NCI-H748 treated with DMSO at 0.1 percent for 48 hours (cell line): ENCODE measurements at places on chromosomes 1 and 21.

- DNase-seq = no peak
These were observed 53.0 kb upstream of the AKT3 start for GRCh38 chr1:243903041-243903440.

- no peak for DNase-seq
These were observed 20.0 kb downstream of the MEF2D start for GRCh38 chr1:156480411-156481192.

- no peak for DNase-seq
These were observed 563.8 kb downstream of the PTPRU start for GRCh38 chr1:29800120-29800519.

GRCh38 chr21:42438316-42439205, 34.9 kb downstream of the UBASH3A start:
- no peak for DNase-seq

DNA sequence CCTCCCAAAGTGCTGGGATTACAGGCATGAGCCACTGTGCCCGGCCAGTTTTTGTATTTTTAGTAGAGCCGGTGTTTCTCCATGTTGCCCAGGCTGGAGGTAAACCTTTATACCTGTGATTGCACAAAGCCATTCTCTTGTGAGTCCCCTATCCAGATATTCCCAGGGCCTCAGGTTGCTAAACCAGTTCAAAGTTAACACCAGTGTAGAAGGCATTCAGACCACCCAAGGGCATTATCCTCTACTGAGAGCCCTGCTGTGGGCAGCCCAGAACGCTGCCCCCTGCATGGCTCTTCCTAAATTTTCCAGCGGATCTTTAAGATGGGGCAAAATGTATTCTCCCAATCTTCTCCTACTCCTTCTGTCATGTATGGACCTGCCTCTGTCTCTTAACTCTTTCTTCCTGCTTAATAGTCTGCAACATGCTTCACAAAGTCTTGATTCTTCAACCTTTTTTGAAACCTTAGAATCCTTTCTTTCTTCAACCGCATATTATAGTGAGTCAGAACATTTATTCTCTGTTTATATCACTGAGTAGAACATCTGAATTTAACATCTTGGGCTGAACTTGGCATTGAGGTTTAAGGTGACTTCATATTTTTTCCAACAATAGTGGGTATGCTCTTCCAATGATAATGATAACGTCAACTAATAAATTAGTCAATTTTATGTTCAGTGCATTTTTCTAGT, 36.0 kb downstream of the UBE4B start:
- DNase-seq = no peak

GRCh38 chr1:220149742-220150141, 55.8 kb downstream of the IARS2 start:
- DNase-seq = no peak

DNA sequence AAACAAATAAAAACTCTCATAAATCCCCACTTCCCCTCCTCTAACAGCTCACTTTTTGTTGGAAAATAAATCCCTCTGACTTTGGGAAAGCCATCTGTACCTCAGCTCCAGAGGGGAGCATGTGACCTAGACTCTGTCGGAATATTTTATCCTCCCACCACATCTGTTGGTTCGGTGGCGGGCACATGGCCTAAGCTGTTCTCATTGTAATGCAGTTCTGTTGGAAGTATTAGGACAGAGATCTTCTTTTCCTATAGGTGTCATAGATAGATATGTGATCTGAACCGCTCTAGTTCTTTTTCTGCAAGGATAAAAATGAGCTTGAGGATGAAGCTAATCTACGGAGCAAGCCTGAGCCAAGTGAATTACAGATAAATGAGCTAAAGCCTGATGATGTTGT, 50.5 kb upstream of the EPS8L3 start:
- DNase-seq = no peak
